SK-N-SH (cell line): ENCODE measurements at places on chromosomes 7 and 10.
A peak's percentile ranks its signal among the peaks of the same experiment; 100 is the strongest.

GRCh38 chr7:139328375-139328774 is 12.8 kb upstream of the FMC1 start:
- no peak for DNase-seq

GRCh38 chr7:106600569-106601373 is 60.2 kb downstream of the CCDC71L start:
- no peak for DNase-seq

DNA sequence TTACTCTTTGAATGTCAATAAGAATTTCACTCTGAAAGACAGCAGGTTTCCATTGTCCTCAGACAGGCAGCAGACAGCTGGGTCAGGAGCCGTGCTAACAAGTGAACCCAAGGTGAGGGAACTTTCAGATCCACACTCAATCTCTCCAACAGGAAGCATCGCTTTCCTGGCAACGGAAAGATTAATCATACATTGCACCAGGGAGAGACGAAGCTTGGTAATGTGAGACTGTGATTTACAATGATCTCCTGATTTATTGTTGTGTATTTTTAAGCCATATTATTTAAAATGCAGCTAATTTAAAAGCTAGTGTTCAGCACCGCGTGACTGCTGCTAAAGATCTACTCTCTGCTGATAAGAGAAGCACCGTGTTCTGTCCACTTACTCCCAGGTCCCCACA is 17.5 kb upstream of the NOM1 start:
- DNase-seq: no peak

DNA sequence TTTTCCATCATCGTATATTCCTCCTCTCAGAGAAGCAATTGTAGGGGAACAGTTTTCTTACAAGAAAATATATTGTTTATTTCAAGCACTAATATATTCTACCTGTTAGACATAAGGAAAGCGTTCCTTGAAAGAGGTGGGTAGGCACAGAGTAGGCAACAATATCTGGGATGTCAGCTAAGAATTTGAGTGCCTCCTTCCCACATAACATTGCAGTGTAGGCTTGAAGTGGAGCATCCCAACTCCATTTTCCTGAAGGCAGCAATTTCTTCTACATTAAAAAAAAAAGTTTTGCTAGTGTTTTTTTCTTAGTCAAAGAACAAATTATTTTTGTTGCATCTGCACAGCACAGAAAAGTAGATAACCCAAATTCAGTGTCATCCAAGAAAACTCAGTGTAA is 20.8 kb downstream of the BCAP29 start:
- DNase-seq: no peak

- DNase-seq: no peak
Observed at GRCh38 chr10:50033481-50033880, 34.3 kb upstream of the WASHC2A start.

- no peak for DNase-seq
Observed at GRCh38 chr7:116779931-116780330, 82.5 kb upstream of the CAPZA2 start.

- peak; percentile 15 for DNase-seq
Observed at GRCh38 chr10:80924063-80924952, 386.6 kb downstream of the SH2D4B start.

GRCh38 chr7:6407434-6407833 is 40.3 kb downstream of the DAGLB start:
- no peak for DNase-seq

- no peak for DNase-seq
Observed at GRCh38 chr10:71571460-71572175, 148.0 kb downstream of the C10orf105 start.

DNA sequence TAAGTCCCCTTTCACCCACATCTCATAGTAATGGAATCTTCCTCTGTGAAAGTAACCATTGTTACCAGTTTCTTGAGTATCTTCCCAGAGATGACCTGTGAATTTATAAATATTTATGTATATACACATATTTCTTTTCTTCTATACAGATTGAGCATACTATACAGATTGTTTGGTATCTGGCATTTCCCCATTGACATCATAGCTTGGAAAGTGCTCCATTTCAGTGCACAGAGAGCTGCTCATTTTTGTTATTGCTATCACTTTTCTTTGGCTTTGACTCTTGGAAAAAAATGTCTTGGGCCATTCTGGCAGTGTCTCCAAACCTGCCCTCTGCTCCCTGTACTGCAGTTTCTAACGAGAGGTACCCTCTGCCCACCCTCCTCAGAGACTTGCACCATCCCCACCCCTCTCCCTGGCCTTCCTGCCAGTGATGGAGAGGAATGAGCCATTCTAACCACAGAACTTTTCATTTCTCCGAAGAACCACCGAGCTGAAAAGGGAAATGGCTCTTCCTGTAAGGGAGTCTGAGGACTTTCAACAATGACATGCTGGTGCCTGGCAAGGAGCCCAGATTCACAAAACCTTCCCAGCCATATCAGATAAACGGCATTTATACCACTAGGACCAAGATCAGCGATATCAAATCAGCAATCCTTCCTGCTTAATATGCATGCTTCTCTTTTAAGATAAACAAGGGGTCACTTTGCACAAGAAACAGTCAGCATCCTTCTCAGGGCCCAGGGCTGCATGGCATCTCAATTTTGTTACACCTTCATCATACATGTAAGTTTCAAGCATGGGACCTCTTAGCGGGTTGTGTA is 19.7 kb upstream of the CCSER2 start:
- peak; percentile 58 for DNase-seq

GRCh38 chr10:15313843-15314242 is 57.2 kb downstream of the FAM171A1 start:
- DNase-seq: peak; percentile 78

- DNase-seq: peak; percentile 72
Observed at GRCh38 chr10:71270301-71271220, 48.5 kb upstream of the SLC29A3 start.

DNA sequence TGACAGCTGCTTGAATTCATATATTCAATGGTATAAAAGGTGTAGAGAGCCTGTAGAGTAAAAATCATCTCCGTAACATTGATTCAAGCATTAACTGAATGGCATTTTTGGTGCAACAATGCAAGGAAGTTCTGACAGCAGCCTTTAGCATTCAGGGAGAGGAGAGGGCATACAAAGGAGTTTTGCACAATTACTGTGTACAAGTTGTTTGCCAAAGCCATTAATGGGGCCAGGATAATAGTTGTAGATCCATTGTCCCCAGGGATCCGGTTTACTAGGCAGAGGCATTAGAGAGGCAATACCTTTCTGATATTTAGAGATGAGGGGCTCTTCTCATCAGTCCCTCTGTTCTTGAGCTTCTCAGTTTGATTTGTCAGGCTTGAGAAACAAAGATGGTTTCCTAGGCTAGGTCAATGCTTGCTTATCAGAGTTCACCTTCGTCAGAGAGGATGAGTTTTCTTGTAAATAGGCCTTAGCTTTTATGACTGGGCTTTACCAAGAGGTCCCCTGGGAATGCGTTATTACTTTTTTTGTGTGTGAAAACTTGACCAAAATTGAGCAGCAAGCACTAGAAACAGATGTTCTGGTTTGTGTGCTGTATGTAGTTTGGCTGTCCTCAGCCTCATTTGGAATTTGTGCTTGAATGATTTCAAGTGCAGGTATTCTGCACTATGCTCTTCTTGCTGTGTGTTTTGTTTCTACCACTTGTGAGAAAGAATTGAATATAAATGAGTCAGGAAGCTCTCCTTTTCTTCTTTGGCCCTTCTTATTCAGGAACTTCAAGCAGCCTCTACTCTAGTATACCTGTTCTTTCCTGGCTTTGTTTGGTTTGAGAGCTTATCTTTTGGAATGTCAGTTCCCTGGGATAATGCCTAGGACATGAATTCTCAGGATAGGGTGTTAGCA is 32.0 kb downstream of the SND1 start:
- DNase-seq: no peak

GRCh38 chr10:74852381-74852780 is 26.0 kb downstream of the KAT6B start:
- DNase-seq: no peak
